ENCODE measurements at places on chromosomes 3 and 15. TPM values are rescaled to one million over a fixed set of nuclear protein-coding genes. Genes with fewer than 3 reads are reported as not detected.

DNA sequence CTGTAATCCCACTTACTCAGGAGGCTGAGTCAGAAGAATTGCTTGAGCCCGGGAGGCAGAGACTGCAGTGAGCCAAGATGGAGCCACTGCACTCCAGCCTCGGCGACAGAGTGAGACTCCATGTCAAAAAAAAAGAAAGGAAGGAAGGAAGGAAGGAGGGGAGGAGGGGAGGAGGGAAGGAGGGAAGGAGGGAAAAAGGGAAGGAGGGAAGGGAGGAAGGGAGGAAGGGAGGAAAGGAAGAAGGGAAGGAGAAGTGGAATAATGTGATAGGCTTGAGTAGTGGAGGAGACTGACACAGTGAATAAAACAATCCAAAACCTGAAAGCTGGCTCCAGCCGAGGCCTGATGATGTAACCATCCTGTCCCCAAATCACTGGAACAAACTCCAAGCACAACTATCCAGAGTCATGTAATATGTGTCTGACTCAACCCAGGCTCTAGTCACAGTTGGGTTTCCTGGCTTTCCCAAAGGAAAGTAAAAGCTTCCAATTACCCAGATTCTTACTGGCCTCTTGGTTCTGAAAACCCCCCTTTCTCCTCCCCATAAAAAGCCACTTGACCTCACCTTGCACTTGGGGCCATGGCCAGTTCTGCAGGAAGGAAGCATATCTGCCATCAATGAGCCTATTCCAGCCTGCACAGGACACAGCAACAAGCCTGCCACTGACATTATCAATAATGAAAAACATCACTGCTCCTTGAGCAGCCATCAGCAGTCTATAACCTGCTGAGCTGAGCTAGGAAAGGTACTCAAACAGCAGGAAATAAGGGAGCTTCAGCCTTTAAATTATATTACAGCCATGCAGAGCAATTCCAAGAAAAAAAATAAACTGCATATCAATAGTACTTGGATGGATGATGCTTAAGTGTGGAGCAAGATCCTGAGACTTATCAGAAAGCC is 48.3 kb downstream of the MB21D2 start:
- no peak for DNase-seq

DNA sequence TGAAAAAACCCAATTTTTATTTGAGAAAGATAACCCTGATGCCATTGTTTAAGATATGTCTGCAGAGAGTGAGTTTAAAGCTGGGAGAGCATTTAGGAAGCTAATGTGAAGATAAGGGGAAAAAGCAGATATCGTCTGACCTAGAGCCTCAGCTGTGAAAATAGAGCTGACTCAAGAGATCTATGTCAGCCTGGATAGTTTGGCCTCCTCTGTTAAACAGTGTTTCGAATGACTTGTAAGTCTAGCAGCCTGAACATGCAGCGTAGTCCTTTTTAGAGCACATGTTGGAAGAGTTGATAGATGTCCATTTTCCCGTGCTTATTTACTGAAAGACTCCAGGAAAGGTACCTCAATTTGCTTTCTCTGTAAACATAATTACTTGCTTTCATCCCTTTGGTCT is 48.1 kb downstream of the ALCAM start:
- no peak for DNase-seq

DNA sequence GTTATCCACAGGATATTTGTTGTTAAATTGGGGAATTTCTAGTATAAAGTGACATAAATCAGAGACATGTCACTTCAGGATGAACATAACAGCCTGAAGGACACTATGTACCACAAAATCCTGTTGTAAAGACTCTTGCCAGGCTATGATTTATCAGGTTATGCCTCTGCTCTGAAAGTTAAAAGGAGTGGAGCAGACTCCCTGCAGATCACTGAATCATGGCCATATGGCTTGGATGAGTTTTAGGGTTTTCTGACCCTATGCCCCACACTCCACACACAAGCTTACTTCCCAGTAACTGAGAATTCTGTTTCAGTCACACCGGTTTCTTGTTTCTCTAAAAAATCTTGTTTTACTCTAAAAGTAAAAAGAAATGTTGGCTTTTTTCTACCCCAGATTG is 869.4 kb downstream of the NAALADL2 start:
- no peak for DNase-seq

- DNase-seq = peak; percentile 46
These were observed 17.1 kb downstream of the ZBED2 start for GRCh38 chr3:111577798-111578685.

- DNase-seq = peak; percentile 77
These were observed 2.0 kb downstream of the FOXP1 start for GRCh38 chr3:71581457-71582035.

DNA sequence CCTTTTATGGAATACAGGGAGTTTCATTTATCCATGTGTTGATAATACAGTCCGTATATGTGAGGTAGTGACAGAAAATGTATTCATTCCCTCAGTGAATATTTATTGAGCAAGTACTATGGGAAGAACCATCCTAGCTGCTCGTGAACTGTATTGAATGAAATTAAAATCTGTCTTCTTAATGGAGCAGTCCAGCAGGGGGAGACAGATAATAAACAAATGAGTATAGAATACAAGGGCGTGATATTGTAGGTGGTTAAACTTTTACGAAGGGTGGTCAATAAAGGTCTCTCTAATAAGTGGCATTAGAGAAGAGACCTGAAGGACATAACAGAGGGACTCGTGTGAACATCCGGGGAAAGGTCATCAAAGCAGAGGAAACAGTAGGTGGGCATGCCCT is 62.7 kb upstream of the OSTN start:
- peak; percentile 36 for DNase-seq

DNA sequence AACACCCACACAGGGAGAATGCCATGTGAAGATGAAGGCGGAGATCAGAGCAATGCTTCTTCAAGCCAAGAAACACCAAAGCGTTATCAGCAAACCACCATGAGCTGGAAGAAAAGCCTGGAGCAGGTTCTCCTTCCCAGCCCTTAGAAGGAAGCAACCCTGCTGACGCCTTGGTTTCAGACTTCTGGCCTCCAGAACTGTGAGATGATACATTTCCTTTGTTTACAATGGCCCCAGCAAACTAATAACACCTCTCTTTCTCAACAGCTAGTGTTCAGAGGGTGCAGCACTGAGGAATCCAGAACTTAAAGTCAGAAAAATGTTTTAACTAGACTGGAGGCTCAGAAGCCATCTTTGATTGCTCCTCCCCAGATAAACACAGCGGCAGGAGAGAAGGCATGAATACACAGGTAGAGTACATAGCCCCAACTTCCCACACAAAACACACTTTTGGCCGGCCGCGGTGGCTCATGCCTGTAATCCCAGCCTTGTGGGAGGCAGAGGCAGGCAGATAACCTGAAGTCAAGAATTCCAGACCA is 132.4 kb upstream of the LPP start:
- no peak for DNase-seq

- no peak for DNase-seq
These were observed 14.8 kb downstream of the P3H2 start for GRCh38 chr3:190105876-190106275.

MAGI1 gene
- total RNA-seq = 26.4 TPM

LRRC28 gene
- total RNA-seq = 26.8 TPM
